ENCODE measurements at places on chromosomes 1 and 21. TPM values are rescaled to one million over a fixed set of nuclear protein-coding genes. Genes with fewer than 3 reads are reported as not detected.

Gene PODN
- total RNA-seq = not detected

DNA sequence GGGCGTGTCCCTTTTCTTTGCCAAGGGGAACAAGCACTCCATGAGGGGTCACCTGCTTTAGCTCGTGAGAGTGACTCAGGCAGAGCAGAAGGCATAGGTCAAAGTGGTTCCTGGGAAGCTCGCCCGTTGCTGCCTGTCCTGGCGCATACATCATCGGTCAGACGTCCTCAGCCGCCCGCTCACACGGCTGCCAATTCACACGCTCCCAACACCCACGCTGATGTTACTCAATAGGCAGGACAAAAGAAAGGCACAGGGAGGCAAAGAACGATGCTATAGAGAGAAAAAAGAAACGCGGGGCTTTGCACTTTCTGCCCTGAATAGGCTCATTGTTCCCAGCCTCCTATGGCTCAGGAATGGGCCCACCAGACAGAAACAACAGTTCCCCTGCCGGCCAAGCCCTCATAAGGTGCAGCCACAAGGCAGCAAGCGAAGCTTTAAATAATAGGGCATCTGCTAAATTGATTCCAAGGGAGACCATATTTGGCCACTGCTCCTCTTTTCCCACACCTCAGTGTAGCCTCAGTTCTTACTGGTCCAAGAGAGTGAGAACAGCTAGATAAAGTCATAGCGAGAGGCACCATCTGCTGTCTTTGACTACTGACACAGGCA lies 38.7 kb downstream of the VTCN1 start:
- no peak for DNase-seq
- H3K27ac ChIP-seq = no peak overlapping the region
- no peaks in the 10 kb centered on the region for H3K36me3 ChIP-seq
- H3K27me3 ChIP-seq = peaks cover 8% of the 10 kb centered on the region
- no peaks in the 10 kb centered on the region for H3K4me1 ChIP-seq

DNA sequence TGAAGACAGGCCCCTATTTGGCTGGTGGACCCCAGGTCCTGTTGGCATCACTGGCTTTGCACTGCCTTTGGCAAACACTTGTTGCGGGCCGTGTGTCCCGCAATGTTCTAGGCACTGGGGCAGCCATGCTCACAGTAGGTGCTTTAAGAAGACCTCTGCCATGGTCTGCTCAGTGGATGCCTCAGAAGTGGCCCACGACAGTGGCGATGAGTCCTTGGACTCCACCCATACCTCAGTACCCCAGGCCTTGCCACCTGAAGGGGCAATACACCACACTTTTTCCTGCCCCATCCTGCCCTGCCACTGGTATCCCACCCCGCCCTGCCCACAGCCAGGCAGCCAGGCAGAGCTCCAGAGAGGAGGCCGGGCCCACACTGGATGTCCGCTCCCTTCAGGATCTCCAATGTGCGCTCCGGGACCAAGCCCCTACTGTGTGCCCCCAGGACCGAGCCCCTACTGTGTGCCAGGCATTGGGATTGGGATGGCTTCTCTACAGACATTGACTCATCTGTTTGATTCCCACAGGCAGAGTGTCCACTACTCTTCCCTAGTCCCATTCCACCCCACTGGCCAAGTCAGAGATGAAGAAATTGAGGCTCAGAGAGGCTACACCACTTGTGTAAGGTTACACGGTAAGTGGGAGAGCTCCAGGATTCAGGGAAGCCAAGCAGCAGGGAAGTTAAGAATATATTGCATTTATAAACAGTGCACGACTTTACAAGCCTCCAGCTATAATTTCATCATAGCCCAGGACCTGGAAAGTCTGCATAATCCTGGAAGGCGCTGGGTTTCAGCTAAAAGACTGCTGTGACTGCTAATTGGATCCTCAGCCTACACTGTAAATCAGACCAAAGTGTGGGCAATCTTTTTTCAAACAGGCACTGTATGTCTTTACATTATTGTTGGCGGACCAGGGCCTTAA lies 101.6 kb downstream of the DMRTB1 start:
- H3K4me3 ChIP-seq = no peak overlapping the region
- H3K4me1 ChIP-seq = peaks cover 13% of the 10 kb centered on the region
- no peaks in the 10 kb centered on the region for H3K36me3 ChIP-seq
- DNase-seq = no peak

GRCh38 chr1:49364676-49365075 lies 588.0 kb upstream of the BEND5 start:
- H3K27me3 ChIP-seq = no peaks in the 10 kb centered on the region
- no peak overlapping the region for H3K4me3 ChIP-seq
- no peak for DNase-seq
- no peaks in the 10 kb centered on the region for H3K36me3 ChIP-seq
